Stimulated activated CD4-positive, alpha-beta T cell treated with anti-CD3 and anti-CD28 coated beads, TNF-alpha, amount 100 ng/mL, for 1 hour (primary cell): ENCODE measurements at places on chromosomes 7 and 10.

- DNase-seq, result no peak
These were observed 115.5 kb downstream of the FOXP2 start for GRCh38 chr7:114530057-114530611.

DNA sequence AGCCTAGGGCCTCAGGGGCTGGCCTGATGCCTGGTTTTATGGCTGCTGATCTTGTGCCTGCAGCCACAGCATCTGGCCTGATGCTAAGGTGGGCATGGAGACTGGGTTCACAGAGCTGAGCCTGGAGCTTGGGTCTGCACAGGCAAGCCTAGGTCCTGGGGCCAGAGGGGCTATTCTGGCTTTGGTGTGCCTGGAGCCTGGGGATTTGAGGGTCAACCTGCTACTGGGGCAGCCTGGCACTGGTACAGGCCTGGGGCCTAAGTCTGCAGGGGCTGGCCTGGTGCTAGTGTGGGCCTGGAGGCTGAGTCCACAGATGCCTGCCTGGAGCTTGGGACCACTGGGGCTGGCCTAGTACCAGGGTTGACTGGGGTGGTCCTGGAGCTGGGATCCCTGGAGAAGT is 481.8 kb upstream of the GHITM start:
- no peak for DNase-seq

GRCh38 chr7:55249332-55249731 is 115.8 kb upstream of the LANCL2 start:
- no peak for DNase-seq

- DNase-seq, result no peak
These were observed 975.2 kb downstream of the SORCS1 start for GRCh38 chr10:106189292-106189691.

DNA sequence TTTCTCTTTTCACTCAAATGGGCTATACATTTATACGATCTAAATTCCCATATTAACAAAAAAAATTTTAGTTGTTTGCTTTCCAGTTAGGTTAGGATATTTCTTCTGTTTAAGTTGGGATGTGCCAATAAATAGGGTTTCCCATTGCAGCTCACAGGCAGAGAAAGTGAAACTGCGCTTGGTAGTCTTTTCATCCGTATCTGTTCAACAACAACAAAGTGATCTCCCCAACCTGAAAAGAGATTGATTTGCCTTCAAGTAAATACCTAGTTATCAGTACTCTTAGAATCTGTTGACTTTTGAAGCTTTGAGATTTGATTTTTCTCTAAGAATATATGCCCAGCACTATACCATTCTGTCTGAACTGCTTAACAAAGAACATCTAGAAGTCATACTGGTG is 143.4 kb downstream of the DYNC1I1 start:
- DNase-seq, result no peak
